Mesothelial cell of epicardium (in vitro differentiated cells): ENCODE measurements at places on chromosomes 16 and 17. TPM values are rescaled to one million over a fixed set of nuclear protein-coding genes. Genes with fewer than 3 reads are reported as not detected.
A peak's percentile ranks its signal among the peaks of the same experiment; 100 is the strongest.

GRCh38 chr17:33596899-33597298 is 303.8 kb upstream of the ASIC2 start:
- no peak for DNase-seq

DNA sequence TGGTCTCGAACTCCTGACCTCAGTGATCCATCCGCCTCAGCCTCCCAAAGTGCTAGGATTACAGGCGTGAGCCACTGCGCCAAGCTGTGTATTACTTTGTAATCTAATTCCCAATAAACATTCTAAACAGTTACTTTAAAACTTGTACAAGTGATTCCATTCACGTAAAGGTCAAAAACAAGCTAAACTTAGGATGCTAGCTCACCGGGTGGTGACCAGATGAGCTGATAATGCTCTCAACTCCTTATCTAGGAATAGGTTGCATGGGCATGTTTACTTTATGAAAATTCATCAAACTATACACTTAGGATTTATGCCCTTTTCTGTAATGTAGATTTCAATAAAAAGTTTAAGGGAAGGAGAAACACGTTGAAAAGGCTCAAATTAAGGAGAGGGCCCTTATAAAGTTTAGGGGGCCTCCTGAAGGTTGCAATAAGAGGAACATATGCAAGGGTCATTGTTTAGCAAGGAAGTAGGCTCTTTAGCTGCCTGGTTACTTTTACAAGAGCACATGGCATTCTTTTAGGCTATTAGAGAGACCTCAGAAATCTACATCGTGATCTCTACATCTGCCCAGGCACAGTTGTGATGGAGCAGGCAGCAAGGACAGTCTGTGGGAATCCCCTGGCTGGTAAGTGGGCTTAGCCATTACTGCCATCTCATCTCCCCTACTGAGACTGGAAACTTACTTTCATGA is 13.3 kb downstream of the CDR2 start:
- DNase-seq: no peak

- peak; percentile 80 for DNase-seq
Measured at GRCh38 chr16:70380248-70380918, 33.7 kb downstream of the DDX19A start.

DNA sequence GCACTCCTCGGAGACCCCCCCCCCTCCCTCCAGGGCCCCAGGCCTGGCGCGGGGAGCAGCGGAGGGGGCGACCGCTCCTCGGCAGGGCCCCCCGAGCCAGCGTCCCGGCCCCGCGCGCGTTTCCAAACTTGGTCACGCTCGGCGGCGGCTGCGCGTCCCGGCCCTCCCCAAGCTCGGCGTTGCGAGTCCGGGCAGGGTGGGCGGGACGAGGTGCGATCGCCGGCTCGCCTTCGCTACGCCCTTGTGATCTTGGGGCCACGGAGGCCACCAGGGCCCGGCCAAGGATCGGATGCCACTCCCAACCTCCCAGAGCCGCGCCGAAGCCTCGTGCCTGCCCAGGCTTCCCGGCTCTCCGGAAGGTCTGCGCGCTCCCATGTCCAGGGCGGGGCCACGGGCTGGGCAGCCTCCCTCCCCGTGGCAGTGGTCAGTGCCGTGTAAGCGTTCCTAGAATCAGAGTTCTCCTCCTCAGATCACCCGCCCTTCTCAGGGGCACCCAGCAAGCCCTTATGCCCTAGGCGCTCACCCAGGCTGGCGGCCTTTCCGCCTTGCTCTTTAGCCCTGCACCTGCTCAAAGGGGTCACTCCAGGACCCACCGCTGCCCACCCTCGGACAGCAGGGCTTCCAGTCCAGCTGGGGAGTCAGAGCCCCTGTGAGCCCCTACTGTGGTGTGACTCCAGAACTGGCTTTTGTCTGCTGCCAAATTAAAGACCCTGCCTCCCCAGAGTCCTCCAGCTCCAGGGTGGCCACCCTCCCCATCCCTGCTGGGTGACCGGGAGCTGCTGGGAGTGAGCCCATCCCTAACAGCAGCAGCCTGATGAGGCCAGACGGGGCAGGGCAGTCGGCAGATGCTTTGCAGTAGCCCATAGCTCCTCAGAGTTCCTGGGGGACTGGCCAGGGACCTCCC is 12.2 kb upstream of the MRPS23 start:
- no peak for DNase-seq

DNA sequence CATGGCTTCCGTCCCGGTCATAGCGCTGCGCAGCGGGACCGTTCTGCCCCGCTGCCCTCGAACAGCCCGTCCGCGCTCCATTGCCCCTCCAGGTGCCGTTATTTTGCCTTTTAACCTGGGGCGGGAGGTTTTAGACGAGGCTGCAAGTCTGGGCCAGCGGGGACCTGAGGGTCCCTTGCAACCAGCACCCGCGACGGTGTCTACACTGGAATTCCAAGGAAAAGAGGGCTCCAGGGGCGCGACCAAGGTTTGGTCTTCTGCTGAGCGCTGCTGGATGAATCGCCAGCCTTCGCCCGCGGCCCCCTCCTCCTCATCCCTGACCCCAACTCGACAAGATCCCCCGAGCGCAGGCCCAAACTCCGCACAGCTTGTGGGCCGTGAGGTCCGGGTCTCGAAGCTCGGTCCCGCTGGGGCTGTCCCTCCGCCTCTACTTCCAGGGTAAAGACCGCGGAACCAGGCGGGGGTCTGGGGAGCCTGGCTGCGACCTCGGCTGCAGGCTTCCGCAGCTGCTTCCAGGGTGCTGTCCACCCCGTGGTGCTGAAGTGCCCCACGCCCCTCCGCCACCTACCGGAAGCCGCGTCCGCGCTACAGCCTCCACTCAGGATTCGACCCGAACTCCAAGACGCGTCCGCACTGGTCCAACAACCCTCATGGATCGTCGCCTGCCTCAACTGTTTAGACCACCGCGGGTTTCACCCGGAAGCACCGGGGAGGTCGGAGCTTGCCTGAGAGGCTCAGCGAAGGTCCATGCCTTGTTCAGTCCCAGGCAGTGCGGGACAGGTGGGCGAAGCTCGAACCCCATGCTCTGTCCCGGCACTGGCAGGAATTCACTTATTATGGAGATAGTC is 10.1 kb upstream of the CA4 start:
- DNase-seq: peak; percentile 89

- no peak for DNase-seq
Measured at GRCh38 chr16:68752602-68753001, 15.5 kb downstream of the CDH1 start.

DNA sequence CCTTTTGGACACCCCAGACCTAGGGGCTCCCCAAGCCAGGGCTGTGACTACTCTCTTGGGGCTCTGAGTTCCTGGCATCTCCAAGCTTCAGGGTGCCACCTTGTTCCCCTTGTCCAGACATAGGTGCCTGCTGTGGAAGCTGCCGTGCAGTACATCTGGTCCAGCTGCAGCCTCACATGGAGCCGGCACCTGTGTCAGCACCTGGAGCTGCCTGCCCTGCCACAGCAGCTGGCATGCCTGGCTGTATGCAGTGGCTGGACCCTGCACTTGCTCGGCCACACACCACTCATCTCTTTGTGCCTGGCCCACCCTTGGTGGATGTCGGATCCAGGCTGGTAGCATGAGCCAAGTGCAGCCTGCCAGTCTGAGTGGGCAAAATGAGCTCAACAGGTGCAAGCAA is 775.8 kb downstream of the CDH11 start:
- no peak for DNase-seq

DNA sequence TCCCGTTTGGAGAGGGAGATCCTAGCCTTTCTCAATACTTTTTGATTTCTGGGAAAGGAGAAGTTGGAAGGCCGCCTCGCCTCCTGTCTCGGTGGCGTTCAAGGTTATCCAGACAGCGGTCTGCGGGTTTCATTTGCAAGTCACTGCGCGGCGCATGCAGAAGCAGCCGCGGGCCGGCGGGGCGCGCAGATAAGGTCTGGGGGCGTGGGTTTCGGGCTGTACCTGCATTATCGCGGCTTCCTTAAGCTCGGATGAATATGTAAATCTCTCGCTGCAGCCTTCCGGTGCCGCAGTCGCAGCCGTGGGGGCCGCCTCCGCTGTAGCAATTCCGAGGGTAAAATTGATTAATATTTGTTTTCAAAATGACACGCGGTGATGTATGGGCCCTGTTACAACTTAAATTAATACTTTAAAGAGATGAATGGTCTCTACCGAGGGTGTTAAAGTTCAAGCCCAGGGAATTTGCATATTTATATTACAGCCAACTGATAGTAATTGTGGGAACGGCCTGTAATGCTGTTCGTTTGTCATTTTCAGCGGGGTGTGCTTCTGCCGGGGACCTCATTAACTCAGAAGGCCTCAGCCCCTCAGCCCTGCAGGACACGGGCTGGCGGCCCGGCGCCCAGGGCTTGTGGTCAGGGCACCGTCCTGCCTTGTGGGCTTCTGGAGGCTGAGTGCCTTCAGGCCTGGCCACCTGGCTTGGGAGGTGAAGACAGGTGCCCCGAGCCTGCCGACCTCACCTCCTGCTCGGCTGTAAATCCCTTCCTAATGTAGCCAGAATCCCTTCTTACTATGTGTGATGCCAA is 99.4 kb downstream of the CYLD start:
- no peak for DNase-seq

DNA sequence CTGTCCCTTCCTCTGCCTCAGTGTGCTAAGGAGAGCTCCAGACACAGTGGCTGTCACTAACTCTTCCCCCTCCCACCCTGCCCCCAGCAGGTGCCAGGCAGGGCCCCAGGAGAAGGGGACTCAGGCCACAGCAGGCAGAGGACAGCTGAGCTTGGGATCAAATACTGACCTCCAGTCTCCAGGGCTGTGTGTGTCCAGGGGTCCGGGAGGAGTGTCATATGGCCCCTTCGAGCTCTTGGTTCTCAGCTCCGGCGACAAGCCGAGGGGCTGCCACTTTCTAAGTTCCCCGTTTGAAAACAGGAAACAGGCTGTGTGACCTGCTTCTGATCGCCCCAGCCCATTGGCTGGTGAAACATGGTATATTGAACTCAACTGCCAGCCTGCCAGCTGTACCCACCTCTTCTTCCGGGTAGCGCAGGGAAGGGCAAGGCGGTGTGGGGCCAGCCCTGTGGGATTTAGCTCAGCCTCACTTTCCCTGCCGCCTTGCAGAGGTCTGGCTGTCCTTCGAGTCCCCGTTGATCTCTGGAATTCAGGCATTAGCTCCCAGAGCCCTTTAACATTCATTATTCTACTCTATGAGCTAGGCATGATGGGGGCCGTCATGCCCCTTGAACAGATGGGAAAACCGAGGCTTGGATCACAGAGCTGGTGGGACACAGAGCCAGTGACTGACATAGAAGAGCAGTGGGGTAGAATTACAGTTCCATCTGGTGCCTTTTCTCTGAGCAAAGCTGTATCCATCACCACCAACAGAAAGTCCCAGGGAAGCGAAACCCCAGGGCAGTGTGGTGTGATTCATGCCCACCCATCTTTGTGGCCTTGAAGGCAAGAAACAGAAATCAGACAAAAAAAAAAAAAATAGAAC is at the start of gene SNX20:
TSS of gene SNX20 (minus strand) at position 292 of the 865 bp plus-strand sequence. CDS start 3,786 bp downstream, outside the sequence.
- DNase-seq: no peak

DNA sequence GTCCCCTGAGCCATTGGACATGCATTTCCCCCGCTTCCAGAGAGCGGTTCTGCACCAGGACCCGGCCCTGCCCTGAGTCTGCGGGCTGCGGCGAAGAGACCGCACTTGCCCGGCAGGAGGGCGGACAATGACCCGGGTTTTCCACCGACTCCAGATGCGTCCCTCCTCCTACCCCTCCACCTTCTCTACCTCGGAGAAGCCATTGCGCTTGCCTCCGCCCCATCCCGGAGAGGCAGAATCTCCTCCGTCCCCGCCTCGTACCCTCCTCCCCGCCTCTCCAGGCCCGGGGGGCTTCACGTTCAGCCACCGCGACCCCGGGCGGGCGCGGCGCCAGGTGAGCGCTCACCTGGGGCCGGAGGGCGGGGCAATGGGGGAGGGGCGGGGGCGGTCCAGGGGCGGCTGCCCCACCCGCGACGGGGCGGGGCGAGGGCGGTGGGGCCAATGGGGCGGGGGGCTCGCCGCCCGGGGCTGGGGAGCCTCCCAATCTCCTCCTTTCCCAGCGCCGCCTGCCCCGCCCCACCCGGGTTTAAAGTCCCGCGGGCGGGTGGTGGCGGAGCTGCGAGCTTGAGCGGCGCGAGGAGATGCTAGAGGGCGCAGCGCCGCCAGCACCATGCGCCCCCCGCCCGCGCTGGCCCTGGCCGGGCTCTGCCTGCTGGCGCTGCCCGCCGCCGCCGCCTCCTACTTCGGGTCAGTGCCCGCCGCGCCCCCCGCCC is at the start of gene WNT9B:
TSS of gene WNT9B (plus strand) at position 555 of the 713 bp plus-strand sequence. CDS start at position 611, 56 bp downstream.
- peak; percentile 76 for DNase-seq

GRCh38 chr17:20074489-20074888 is 65.3 kb downstream of the SPECC1 start:
- DNase-seq: no peak

DNA sequence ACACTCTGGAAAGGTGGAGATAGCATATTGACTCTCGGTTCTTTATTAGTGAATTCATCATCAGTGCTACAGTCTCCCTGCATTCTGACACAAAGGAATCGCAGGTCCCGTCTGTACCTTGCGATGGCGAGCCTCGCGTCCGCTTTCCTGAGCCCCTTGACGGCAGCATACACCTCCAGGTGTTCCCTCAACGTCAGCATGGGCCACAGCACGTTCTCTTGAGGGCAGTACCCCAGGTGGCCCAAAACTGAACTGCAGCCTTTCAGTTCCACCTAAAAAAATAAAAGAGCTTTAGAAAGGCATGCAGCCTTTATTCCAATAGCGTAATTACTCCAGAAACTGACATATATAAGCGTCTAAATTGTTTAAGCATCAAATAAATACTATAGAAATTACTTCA is 24.2 kb upstream of the ABCA9 start:
- DNase-seq: no peak

- DNase-seq: no peak
Measured at GRCh38 chr17:15403276-15403939, 62.0 kb upstream of the TEKT3 start.

DNA sequence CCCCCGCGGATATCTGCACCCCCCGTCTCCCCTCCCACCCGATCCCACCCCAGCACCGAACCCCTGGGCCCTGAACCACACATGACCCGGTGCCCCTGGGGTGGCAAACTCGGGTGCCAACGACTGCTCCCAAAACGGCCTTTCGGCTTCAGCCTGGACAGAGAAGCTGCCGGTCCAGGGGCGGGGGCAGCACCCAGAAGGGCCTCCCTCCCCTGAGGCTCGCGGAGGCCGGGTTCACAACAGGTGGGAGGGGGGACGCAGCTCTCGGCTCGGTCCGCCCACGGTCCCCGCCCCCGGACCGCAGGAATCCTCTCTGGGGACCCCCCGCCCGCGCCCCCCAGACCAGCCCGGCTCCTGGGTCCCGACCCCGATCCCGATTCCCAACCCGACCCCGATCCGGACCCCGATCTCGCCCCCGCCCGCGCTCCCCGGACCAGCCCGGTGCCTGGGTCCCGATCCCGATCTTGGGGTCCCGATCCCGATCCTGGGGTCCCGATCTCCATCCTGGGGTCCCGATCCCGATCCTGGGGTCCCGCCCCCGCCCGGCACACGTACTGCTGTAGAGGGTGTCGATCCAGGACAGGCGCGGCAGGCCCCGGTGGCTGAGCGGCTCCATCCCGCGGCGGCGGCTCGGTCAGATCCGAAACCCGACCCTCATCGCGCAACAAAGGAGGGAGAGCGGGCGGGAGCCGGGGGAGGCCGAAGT is 516 bp downstream of the ABR start:
- DNase-seq: no peak

GRCh38 chr16:49453021-49453420 is 79.4 kb downstream of the C16orf78 start:
- no peak for DNase-seq

- no peak for DNase-seq
Measured at GRCh38 chr16:88993166-88993761, 16.3 kb upstream of the CBFA2T3 start.

TBC1D3H gene
- total RNA-seq: not detected in 3 replicates

CACNG5 gene
- not detected in 3 replicates for total RNA-seq

NTN3 gene
- 17.4 to 17.9 TPM (median 17.5 TPM) in 3 replicates for total RNA-seq

TAT gene
- 0.07 TPM in 1 of 3 replicates, not detected in the others for total RNA-seq

ZPBP2 gene
- not detected in 3 replicates for total RNA-seq

CLEC10A gene
- total RNA-seq: not detected in 3 replicates

CDH3 gene
- 179 to 180 TPM (median 180 TPM) in 3 replicates for total RNA-seq
